Stimulated activated CD8-positive, alpha-beta memory T cell treated with anti-CD3 and anti-CD28 coated beads, Interleukin-7, amount 100 ng/mL, for 24 hours (primary cell): ENCODE measurements at places on chromosomes 13 and 19.

DNA sequence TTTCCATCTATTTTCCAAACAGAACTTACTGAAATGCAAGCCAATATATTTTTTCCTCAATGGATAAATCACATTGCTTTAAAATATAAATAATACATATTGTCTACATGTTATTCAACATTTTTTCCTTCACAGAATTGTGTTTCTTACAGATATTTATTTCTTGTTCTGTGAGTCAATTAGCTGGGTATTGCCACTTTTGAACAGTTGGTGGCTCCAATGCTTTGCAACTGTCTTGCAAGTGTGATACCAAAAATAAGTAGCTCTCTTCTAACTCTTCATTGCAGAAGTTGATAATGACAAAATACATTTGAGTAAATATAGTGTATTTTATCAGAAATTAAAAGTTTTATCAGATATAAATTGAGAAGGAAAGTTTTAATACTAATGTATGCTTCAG lies 17.1 kb upstream of the GPC5 start:
- DNase-seq: no peak

- DNase-seq: no peak
These were observed 25.7 kb downstream of the CNMD start for GRCh38 chr13:52713894-52714293.

GRCh38 chr19:4879041-4879440 lies 11.6 kb upstream of the PLIN3 start:
- DNase-seq: no peak

- DNase-seq: no peak
These were observed 40.8 kb downstream of the SERPINE3 start for GRCh38 chr13:51380269-51380668.
